ENCODE measurements at places on chromosomes 11 and 22.

DNA sequence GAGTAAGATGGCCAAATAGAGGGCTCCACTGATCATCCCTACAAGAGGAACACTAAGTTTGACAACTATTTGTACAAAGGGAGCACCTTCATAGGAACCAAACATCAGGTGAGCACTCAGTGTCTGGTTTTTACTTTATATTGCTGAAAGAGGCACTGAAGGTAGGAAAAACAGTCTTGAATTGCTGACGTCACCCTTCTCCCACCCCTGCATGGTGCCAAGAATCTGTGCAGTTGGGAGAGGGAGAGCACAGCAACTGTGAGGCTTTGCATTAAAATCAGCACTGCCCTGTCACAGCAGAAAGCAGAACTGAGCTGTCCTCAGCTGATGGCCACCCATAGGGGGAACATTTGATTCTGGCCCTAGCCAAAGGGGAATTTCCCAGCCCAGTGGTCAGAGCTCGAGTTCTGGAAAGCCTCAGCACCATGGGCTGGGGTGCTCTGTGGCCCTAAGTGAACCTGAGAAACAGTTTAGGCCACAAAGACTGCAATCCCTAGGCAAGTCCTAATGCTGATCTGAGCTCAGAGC is 37.9 kb downstream of the PIWIL3 start:
- no peak for DNase-seq

- no peak for DNase-seq
Measured at GRCh38 chr22:17734187-17734586, 40.1 kb downstream of the BID start.

- DNase-seq: no peak
Measured at GRCh38 chr22:36383110-36383581, 4.6 kb downstream of the MYH9 start.

DNA sequence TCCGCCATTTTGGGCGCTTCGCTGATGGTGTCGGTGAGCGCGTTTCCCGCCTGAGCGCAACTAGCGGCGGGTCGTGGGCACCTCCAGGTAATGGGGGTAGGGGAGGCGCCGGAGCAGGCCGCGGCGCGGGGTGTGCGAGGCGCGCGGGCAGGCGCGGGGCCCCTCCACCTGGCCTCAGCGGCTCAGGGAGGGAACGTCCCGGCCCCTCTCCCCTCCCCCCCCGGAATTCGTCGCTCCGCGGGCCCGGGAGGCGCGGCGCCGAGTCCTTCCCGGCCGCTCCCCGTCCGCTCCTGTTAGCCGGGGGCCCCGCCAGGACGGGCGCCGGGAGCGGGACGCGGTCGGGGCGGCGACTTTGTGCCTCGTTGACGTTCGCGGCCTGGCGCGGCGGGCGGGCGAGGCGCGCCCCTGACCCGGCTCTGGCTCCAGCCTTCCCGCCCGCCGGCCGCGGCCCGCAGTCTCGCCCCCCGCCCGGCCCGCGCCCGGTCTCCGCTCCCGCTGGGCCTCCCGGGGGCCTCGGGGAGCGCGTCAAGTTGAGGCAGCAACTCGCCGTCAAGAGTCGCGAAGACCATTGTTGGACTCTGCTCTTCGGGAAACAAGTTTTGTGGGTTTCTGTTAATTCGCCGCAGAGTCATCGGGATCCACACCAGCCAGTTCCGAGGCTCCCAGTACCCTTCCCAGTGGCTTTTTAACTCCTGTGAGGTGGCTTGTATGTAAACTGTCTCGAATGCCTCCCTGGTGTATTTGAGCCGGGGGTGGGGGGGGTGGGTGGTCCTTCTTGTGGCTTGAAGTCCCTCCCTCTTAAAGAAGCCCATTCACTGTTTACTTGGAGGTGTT is at the start of gene PPP6R3:
PPP6R3 (plus strand) TSS at position 12 of the 834 bp plus-strand sequence. CDS start 76,913 bp downstream, outside the sequence.
- no peak for DNase-seq

Data from left hindlimb (tissue), 1 donor.